MV-4-11 (cell line): ENCODE measurements at places on chromosomes 12 and 14.

GRCh38 chr12:91608542-91608941, 425.9 kb upstream of the DCN start:
- DNase-seq, result no peak

GRCh38 chr12:82479511-82479910, 121.2 kb downstream of the METTL25 start:
- DNase-seq, result no peak

DNA sequence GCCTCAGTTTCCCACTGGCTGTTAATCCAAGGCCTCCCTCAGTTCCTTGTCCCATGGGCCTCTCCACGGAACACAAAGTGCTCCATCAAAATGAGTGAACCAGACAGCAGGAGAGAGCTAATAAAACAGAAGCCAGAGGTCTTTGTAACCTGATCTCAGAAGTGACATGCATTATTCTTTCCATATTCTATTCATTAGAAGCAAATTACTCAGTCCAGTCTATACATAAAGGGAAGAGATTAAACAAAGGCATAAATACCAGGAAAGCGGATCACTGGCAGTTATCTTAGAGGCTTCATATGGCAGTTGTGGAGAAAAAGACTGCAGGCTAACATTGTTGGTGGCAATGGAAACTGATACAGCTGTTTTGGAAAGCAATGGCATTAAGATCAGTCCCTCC, 170.6 kb upstream of the GARIN6 start:
- DNase-seq, result no peak

DNA sequence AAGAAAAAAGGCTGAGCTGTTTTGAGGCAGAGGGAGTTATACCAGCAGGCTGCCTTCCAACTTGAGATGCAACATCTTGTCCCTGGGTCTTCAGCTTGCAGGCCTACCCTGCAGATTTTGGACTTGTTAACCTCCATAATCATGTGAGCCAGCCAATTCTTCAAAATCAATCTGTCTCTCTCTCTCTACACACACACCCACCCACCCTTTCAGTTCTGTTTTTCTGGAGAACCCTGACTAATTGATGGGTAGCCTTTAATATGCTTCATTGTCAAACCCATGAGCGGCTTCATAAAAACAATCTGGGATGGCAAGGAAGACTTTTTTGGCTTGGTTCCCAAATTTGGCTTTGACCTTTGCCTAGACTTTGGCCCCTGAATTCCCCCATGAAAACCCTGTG, 113.9 kb downstream of the TMX1 start:
- no peak for DNase-seq

DNA sequence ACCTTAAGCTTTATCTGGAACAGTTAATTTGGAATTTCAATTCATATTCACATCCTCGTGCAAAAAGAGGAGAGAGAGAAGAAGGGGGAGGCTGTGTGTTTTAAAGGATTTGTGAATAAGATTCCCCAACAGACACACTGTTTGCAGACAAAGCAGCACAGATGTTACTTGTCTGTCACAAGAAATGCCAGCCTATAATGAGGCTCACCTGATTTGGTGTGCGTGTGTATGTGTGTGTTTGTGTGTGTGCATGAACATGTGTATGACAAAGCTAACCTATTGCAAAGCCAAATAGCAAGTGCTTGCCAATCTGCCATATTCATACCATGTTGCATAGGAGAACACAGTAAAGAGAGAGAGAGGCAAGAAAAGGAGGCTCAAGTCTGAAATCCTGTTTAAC, 361.6 kb upstream of the NOVA1 start:
- no peak for DNase-seq

DNA sequence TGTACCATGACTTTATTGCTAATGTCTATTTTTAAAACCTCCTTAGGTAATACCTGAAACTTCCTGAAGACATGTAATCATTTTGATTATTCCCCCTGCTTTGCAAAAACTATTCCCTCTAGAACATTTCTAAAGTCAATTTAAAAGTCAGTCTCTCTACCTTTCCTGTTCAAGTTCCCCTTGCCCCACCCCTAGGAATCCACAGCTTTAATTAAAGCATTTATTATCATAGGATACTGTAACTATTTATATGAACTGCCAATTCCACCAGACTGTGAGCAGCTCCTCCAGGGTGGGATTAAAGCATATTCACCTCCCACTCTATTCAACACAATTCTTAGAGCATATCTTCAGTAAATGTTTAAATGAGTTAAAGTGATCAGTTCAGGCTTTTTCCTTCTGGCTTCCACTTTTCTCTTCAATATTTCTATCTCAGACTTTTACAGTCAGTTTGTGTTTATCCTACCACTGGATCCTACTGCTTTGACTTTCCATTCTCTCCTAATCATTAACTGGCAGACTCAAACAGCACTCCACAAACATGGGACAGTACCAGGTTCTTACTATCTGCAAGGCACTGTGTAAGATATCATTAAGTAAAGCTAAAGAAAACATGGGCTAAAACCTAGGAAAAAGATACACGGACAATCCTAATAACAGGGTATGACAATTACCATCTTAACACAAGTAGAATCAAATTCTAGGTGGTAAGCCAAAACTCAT, 39.1 kb downstream of the PTPN21 start:
- DNase-seq, result no peak

DNA sequence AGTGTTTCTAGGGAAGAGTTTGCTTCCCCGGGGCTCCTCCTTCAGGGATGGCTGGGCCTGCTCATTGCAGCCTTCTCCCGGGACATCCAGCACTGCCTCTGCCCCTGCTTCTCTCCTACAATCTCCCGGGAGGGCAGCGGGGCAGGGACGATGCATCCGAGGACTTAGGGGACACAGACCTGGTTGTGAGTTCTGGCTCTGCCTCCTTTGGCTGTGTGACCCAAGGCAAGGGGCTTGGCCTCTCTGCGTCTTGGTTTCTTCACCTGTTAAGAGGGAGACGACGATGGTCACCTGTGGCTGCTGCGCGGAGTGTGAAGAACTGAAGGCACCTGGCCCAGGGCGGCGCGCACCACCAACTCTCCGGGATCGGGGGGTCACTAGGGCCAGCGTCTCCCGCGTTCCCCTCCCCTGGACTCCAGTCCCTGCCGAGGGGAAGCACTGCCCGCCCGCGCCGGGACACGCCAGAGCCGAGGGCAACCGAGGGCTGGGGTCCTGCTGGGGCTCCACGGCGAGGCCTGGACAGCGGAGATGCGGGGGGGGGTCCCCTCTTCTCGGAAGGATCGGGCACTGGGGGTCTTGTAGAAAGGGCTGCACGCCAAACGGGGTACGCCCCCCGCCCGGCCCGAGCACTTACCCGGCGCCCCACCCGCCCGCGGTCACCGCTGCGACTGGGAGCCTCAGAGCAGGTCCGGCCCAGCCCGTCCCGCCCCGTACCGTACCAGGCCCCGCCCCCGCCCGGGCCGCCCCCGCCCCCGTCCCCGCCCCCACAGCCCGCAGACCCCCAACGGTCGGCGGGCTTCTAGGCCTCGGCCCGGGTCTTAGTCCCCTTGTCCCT, at the start of gene HVCN1:
HVCN1 (minus strand) TSS at position 670 of the 835 bp plus-strand sequence. CDS start 5,870 bp downstream, outside the sequence.
- DNase-seq, result no peak

DNA sequence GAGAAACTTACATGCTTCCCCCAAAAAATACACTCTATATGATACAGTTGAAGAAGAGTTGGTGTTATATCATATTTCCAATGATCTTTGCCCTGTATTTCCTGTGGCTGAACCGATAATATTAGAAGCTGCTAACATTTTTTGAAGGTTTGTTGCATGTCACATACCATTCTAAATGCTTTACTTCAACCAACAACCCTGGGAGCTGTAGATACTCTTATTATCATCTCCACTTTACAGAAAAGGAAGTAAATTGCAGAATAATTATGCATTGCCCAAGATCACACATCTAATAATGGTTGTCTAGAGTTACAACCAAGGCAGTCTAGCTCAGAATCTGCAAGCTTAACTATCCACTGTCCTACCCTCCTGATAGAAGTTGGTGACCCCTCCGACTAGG, 182.8 kb downstream of the NUAK1 start:
- DNase-seq, result no peak

GRCh38 chr12:124786061-124786964, 77.4 kb downstream of the SCARB1 start:
- DNase-seq, result no peak

- no peak for DNase-seq
Measured at GRCh38 chr12:175250-175649, 38.7 kb downstream of the SLC6A12 start.

GRCh38 chr14:29265852-29266251, 499.3 kb downstream of the FOXG1 start:
- no peak for DNase-seq

DNA sequence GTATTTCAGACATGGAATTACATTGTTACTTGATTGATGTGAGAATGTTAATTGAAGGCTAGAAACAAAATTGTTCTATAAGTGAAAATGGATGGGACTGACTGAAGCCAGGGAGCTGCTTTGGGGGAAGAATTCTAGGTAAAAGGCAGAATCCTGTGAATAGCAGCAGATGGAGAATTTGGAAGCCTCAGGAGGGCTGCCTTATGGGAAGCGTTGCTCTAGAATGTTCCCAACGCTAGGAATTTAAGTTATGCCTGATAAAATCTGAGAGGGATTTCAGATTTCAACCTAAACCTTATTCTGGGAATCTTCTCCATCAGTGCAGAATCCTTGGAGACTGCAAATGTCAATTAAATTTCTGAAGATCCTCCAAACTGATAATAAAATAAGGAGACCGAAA, 858.2 kb upstream of the FLRT2 start:
- no peak for DNase-seq

GRCh38 chr12:129276361-129277060, 423.2 kb downstream of the GLT1D1 start:
- DNase-seq, result no peak
